ENCODE measurements at places on chromosomes 2 and 18.
A peak's percentile ranks its signal among the peaks of the same experiment; 100 is the strongest.

DNA sequence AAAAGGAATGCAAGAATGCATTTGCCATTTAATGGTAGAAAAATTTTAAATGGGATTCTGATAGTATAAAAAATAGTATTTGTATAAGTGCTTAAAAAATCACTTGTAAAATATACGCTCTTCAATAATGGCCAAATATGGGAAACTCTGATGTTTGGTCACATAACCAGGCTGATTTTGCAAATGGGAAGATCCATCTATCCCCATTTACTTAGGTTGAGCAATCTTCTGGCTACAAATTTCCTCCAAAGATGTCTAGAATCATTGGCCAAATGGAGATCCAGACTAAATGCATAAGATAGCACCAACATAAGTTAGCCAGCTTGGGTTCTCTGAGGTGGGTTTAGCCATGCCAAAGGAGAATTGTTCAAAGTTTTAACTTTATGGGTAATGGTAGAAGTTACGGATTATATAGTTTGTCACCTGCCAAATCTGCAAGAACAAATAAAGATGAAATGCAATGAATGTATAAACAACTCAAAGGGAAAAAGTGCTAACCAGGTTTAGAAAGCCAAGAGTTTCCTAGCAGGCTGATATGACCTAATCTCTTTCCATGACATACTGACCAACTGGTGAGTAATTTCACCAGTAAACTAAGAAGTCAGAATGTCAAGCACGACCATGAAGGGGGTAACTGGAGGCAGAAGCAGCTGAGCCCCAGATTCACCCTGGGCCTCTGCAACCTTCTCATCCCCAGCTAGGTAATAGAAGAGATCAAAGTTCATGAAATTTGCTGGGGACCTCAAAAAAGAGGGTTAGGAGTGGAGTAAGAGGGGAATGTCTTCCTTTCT lies 10.0 kb downstream of the RHOB start:
- no peak for DNase-seq

GRCh38 chr18:57687970-57688369 lies 66.3 kb upstream of the NARS1 start:
- DNase-seq: no peak

DNA sequence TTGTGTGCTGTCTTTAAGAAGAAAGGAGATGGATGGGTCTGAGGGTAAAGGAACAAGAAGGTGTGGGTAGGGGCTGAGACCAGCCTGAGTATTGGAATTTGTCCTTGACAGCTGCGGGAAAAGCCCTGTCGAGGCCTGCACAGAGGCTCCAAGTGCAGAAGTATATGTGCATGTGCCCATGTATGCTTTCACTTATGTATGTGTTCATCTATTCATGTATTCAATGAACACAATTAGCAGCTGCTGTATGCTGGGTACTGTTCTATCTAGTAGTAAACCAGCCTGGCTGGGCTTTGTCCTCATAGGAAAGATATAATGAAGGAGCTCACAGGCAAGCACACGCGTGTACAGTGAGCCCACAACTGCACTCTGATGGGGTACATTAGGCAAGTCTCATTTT lies 181.4 kb downstream of the CALCRL start:
- no peak for DNase-seq

DNA sequence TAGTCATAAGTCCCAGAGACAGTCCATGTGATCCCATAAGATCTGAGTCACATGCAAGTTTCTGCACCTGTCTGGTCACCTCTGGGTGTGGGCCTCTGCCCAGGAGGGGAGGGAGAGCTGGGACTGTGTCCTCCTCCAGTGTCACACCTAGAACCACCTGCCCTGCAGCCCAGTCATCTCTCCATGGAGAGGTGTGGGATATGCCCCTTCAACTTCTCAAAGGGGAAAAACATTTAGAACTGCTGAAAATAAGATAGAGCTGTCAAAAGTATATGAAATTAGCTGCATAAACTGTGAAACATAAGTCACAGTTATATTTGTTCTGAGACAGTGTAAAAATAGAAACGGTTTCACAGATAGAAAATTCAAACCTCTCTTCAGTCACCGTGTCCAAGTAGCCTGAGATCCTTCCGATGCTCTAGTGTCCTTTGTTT lies 55.4 kb downstream of the NGEF start:
- DNase-seq: no peak

DNA sequence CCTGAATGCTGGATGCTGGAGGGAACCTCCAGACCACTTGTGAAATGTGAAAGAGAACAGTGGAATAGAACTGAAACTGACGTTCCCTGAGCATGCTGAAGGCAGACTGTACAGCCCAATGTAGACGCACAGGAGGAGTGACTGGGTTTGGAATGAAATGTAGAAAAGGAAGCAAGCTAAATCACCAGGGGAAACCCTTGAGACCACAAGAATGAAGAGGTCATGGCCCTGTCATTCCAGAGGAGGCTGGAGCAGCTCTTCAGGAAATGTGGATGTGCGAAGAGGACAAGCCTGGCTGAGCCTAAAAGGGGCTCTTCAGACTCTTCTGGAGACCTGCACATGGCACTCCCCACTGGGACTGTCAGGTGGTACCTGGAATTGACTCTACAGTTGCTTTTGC lies 118.5 kb upstream of the ALPP start:
- DNase-seq: peak; percentile 87

DNA sequence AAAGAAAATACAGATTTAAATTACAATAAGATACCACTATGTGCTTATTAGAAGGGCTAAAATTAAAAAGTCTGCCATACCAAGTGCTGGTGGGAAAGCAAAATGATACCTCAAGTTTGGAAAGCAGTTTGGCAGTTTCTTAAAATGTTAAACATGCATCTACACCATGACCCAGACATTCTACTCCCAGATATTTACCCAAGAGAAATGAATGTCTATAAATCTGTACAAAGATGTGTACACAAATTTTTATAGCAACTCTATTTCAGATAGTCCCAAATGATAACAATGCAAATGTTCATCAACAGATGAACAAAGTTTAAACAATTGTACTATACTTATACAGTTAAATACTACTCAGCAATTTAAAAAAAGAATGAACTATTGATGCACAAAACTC lies 7.1 kb upstream of the DSG4 start:
- DNase-seq: no peak

DNA sequence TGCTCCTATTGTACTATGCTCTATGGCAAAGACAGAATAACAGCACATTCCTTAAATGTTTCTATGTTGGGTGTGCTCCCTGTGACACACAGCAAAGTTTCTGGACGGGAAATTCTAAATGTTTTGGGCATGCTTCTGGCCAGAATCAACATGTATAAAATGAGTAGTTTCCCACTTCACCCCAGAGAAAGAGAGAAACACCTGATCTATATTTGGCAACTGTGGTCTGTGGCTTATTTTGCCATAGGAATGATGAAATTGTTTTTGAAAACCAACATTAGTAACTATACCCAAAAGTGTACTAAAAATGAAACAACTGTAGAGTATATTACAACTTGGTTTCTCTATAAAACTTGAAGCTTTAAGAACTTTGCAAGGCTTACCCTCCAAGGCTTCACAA lies 89.1 kb downstream of the RAD51AP2 start:
- DNase-seq: peak; percentile 30

GRCh38 chr2:109144721-109145120 lies 15.7 kb downstream of the SH3RF3 start:
- no peak for DNase-seq

GRCh38 chr2:29475499-29475898 lies 360.3 kb downstream of the CLIP4 start:
- no peak for DNase-seq

DNA sequence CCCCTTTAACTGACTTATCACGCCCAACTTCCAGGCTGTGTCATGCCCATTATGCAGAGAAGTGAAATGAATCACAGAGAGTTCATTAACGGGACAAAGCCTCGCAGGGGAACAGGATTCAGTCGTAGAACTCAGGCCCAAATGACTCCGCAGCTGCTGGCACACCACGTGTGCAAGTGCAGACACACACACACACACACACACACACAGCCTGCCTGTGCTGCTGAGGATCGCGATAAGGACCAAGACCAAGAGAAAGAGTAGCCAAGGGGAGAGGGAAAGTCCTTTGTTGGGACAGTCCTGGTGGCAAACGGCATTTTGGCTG lies 90.0 kb upstream of the TAF1B start:
- peak; percentile 90 for DNase-seq

DNA sequence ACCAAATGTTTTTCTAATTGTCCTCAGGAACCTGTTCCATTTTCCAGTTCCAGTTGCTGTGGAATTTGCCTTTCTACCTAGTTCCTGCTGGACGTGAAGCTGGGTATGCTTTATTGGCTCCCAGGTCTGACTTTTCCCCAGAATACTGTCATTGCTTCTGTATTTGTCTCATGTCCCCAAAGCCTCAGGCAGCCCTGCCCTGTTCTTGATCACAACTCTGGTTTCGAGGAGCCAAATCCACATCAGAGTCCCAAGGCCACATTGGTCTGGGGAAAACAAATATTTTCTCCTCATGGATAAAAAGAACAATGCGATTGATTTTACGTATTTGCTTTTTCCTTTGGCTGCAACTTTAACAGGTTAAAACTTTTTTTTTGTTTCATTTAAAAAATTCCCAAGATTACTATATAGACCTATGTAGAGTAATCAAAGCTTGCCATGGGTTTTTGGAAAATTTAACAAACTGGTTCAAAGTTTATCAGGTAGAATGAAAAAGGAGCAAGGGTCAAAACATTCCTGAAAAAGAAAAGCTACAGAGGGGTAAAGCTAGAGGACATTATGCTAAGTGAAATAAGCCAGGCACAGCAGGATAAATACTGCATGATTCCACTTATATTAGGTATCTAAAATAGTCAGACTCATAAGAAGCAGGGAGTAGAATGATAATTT lies 85.2 kb downstream of the MDH1 start:
- DNase-seq: no peak

DNA sequence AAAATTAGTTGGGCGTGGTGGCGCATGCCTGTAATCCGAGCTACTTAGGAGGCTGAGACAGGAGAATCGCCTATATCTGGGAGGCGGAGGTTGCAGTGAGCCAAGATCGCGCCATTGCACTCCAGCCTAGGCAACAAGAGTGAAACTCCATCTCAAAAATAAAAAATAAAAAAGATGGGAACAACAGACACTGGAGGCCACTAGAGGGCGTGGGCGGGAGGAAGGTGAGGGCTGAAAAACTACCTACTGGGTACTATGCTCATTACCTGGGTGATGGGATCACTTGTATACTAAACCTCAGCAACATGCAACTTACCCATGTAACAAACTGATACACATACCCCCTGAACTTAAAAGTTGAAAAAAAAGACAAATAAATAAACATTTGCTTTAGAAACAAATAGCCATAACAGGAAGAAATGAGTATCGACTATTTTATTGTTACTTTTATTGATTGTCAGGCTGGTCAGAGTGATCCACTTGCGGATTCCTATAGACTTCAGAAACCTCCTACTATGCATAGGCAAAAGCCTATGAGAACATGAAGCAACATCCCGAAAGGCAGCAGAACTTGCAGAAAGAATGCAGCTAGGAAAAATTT lies 61.0 kb downstream of the TMEM163 start:
- no peak for DNase-seq

DNA sequence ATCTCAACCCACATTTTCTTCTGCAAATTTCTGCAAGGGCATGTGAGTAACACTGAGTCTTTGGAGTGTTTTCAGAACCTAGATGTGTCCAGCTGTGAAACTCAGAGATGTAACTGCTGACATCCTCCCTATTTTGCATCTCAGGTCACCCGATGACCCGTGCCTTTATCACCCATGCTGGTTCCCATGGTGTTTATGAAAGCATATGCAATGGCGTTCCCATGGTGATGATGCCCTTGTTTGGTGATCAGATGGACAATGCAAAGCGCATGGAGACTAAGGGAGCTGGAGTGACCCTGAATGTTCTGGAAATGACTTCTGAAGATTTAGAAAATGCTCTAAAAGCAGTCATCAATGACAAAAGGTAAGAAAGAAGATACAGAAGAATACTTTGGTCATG lies 8.0 kb downstream of the UGT1A1 start:
- DNase-seq: no peak

DNA sequence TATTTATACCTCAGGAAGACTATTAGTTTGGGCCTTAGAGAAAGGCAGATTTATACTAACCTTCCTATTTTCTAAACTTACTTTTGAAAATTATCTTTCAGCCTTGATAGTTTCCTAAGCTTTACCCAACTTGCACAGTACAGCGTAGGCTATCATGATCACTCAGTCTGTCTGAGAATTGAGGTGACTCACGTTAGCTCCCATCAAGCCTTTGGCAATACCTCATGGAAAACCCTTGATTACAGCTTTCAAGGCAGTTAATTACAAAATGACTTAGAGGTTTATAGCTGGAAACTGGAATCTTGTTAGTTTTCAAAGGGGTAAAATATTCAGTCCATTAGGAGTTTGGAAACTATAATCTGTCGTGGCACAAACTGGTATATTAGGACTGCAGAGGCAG lies 26.4 kb upstream of the ARMC9 start:
- DNase-seq: no peak

- DNase-seq: no peak
Measured at GRCh38 chr2:11865805-11866204, 119.4 kb downstream of the LPIN1 start.

DNA sequence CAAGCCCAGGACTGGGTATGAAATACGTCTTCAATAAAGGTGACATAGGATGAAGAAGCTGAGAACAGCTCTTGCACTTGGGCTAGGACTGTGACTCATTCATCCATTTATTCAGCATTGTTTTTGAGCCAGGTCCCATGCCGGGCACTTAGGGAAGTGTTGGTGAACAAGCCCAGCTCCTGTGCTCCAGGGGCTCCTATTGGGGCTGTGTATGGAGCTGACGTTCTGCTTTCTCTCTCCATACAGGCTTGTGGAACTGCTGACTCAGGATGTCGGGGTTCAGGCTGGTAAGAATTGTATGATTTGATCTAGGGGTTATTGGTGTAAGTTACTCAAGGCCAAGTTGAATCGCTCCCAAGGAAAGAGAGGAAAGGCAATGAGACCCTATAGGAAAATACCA lies 24.0 kb downstream of the MYO7B start:
- no peak for DNase-seq
